HS-5 (cell line): ENCODE measurements at places on chromosomes 6 and 20.

GRCh38 chr6:89002523-89002922 lies 39.1 kb upstream of the RNGTT start:
- DNase-seq: no peak

DNA sequence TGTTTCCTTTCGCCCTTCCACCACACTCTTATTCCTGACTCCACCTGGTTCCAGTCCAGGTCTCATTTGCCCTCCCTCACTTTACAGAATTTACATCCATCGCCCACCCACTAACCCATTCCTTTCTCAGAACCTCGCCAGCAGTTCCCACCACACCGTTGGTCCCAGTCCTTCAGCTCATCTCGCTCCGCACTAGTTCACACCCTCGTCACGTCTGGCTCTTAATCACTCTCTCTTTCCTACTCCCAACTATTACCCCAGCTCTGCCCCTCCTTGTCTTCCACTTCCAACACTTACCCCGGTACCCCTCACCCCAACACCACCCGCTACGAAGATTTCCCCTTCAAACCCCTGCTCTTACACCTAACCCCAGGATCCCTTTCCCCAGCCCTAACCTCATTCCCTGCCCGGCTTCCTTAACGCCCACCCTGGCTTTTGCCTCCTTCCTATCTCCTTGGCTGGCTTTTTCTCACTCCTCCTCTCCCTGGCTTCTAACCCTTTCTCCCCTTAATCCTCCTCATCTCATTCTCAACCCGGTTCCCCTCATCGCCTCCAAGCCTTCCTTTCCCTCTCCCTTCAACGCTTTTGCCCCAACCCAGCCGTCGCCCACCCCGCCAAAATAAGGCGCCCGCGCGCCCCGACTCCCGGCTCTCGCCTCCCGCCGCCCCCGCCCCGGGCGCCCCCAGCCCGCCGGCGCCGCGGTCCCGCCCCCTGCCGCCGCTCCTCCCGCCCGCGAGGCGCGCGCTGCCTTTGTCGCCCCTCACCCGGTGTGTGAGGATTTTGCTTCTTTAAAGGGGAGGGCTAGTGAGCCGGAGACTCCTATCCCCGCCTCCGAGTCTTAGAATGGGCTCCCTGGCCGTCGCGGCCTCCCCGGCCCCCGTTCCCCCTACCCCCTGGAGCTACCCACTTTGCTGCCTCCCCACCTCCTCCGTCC lies 542 bp downstream of the USP49 start:
- DNase-seq: no peak

- DNase-seq: no peak
Measured at GRCh38 chr6:139981066-139981624, 606.7 kb upstream of the CITED2 start.

DNA sequence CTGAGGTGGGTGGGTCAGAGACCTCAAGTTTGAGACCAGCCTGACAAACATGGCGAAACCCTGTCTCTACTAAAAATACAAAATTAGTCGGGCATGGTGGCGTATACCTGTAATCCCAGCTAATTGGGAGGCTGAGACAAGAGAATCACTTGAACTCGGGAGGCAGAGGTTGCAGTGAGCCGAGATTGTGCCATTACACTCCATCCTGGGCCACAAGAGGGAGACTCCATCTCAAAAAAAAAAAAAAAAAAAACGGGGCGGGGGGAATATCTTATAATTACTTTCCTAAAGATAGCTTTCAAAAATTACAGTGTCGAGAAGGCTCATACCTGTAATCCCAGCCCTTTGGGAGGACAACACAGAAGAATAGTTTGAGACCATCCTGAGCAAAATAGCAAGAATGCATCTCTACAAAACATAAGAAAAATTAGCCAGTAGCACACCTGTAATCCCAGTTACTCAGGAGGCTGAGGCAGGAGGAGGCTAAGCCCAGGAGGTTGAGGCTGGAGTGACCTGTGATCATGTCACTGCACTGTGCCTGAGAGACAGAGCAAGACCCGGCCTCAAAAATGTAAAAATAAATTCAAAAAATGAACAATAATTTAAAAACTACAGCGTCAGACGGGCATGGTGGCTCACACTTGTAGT lies 25.8 kb downstream of the CBFA2T2 start:
- no peak for DNase-seq

- no peak for DNase-seq
Measured at GRCh38 chr6:106369739-106370138, 9.2 kb downstream of the CRYBG1 start.

GRCh38 chr20:45305262-45305661 lies 1.4 kb upstream of the RBPJL start:
- no peak for DNase-seq

GRCh38 chr20:51665543-51666118 lies 102.6 kb downstream of the ATP9A start:
- no peak for DNase-seq

DNA sequence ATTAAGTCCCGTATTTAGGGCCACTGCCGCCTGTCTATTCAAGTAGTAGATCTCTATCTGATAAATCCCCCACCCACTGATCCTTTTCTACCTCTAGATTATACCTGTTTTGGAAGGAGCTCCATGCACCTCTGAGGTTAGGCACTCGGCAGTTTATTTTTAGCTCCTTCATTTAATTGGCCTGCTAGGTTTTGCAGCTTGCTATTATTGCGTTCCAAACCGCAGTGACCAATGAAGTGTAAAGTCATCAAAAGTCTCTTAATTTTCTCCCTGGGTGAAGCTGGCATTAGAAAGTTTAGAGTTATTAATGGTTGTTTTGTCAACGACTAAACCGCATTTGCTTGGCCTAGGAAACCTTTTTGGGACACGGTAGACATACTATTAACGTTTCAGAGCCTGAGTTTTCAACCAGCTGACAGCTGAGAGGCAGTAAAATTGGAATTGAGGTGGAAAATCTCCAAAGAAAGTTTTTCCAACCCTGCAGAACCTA lies 60.0 kb downstream of the RFPL4B start:
- DNase-seq: no peak

DNA sequence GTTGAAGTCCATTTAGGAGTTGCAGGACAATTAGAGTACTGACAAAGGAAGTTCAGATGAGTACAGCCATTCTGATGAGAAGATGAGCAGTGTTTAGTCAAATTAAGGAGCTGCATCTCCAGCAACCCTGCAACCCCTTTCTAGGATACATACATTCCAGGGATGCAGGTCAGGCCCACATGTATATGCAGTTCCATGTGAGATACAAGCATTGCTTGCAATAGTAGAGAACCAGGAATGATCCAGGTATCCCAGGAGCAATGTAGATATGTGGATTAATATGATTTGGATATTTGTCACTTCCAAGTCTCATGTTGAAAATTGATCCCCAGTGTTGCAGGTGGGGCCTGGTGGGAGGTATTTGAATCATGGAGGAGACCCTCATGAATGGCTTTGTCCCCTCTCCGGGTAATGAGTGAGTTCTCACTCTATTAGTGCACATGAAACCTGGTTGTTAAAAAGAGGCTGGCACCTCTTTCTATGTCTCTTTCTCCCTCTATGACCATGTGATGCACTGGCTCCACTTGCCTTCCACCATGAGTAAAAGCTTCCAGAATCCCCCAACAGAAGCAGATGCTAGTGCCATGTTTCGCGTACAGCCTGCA lies 6.4 kb downstream of the HLA-DPA1 start:
- DNase-seq: no peak

GRCh38 chr20:50794181-50794845 lies 548 bp upstream of the BCAS4 start:
- DNase-seq: no peak

- no peak for DNase-seq
Measured at GRCh38 chr20:2834401-2835110, 5.9 kb downstream of the PCED1A start.
